Endodermal cell (in vitro differentiated cells): ENCODE measurements at places on chromosomes 1 and 21. TPM values are rescaled to one million over a fixed set of nuclear protein-coding genes. Genes with fewer than 3 reads are reported as not detected.

RPL11 gene
- total RNA-seq = 1,473 and 1,572 TPM in 2 replicates

NUDC gene
- 58.3 to 120 TPM (median 113 TPM) in 3 replicates for total RNA-seq

- H3K27me3 ChIP-seq = no peaks in the 10 kb centered on the region
- DNase-seq = peak; percentile 11
- H3K27ac ChIP-seq = no peak overlapping the region
- H3K4me3 ChIP-seq = no peak overlapping the region
- no peaks in the 10 kb centered on the region for H3K36me3 ChIP-seq
Measured at GRCh38 chr1:166053395-166053794, 113.4 kb downstream of the FAM78B start.

GRCh38 chr1:111811891-111812290 lies 56.2 kb downstream of the DDX20 start:
- no peak for DNase-seq
- H3K4me3 ChIP-seq = no peak overlapping the region
- no peaks in the 10 kb centered on the region for H3K27me3 ChIP-seq

GRCh38 chr1:210769473-210769872 lies 364.5 kb downstream of the KCNH1 start:
- H3K27me3 ChIP-seq = no peaks in the 10 kb centered on the region
- H3K4me1 ChIP-seq = no peaks in the 10 kb centered on the region
- no peak overlapping the region for H3K4me3 ChIP-seq
- no peaks in the 10 kb centered on the region for H3K36me3 ChIP-seq

- no peak overlapping the region for H3K27ac ChIP-seq
- no peak for DNase-seq
- peaks cover 59% of the 10 kb centered on the region for H3K36me3 ChIP-seq
- H3K27me3 ChIP-seq = no peaks in the 10 kb centered on the region
- H3K4me3 ChIP-seq = no peak overlapping the region
Measured at GRCh38 chr1:156229809-156230472, 12.0 kb upstream of the BGLAP start.

GRCh38 chr1:234235434-234235881 lies 137.8 kb upstream of the COA6 start:
- H3K4me3 ChIP-seq = no peak overlapping the region
- H3K4me1 ChIP-seq = peaks cover 22% of the 10 kb centered on the region
- no peaks in the 10 kb centered on the region for H3K36me3 ChIP-seq
- no peaks in the 10 kb centered on the region for H3K27me3 ChIP-seq
- DNase-seq = no peak

GRCh38 chr1:36204347-36204909 lies 19.8 kb upstream of the THRAP3 start:
- DNase-seq = no peak
- no peak overlapping the region for H3K27ac ChIP-seq
- H3K4me1 ChIP-seq = no peaks in the 10 kb centered on the region
- H3K36me3 ChIP-seq = no peaks in the 10 kb centered on the region
- no peaks in the 10 kb centered on the region for H3K27me3 ChIP-seq

DNA sequence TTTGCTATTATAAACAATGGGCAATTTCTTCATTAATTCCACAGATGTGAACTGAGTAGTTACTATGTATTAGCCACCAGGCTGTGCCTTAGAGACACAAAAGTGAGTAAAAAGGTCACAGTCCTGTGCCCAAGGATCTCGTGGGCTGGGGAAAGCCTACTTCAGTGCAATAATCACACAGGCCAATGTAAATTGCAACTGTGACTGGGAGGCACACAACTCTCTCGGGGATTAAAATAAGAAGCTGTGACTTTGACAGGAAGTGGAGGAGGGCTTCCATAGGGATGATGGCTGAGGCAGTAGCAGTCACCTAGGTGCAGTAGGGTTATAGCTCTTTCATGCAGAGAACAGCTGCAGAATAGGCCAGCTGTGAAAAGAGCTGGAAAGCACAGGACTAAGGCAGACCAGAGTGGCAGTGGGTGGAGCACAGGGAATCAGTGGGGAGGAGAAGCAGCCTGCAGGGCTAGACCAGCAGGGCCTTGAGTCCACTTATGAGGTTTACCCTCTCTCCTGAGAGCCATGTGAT lies 121.9 kb downstream of the MAB21L3 start:
- no peak overlapping the region for H3K4me3 ChIP-seq
- H3K27ac ChIP-seq = no peak overlapping the region
- no peaks in the 10 kb centered on the region for H3K36me3 ChIP-seq
- DNase-seq = no peak
- H3K4me1 ChIP-seq = no peaks in the 10 kb centered on the region
